Islet precursor cell (in vitro differentiated cells): ENCODE measurements at places on chromosomes 16 and 17.

- DNase-seq: peak; percentile 95
Measured at GRCh38 chr17:40341808-40342503, 22.6 kb downstream of the GJD3 start.

- no peak for DNase-seq
Measured at GRCh38 chr17:78368348-78368747, 8.5 kb upstream of the SOCS3 start.

DNA sequence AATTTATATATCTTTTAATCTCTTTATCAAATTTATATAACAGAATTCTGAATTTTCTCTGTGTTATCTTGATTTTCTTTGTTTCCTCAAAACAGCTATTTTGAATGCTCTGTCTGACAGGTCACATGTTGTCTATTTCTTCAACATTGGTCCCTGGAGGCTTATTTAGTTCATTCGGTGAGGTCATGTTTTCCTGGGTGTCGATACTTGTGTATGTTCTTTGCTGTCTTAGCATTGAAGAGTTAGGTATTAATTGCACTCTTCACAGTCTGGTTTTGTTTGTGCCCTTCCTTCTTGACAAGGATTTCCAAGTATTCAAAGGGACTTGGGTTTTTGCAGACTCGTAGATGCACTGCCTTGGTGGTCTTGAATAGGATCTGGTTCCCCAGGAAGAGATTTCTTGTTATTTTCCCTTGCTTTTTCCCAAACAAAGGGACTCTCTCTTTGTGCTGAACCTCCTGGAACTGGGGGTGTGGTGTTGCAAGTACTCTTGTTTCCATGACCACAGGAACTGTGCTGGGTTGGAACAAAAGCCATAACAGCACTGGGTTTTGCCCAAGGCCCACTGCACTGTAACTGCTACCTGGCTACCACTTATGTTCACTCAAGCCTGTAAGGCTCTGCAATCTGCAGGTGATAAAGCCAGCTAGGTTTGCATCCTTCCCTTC is 1483.0 kb downstream of the CDH8 start:
- DNase-seq: no peak

DNA sequence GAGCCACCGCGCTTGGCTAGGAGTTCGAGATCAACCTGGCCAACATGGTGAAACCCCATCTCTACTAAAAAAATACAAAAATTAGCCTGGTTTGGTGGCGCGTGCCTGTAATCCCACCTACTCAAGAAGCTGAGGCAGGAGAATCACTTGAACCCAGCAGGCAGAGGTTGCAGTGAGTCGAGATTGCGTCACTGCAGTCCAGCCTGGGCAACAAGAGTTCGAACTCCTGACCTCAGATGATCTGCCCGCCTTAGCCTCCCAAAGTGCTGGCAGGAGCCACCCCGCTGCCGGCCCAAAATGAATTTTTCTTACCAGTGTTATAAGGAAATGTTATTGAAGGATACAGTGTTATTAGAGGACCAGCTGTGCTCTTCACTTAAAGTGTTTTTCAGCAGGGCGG is 2.3 kb downstream of the NUP85 start:
- DNase-seq: no peak

DNA sequence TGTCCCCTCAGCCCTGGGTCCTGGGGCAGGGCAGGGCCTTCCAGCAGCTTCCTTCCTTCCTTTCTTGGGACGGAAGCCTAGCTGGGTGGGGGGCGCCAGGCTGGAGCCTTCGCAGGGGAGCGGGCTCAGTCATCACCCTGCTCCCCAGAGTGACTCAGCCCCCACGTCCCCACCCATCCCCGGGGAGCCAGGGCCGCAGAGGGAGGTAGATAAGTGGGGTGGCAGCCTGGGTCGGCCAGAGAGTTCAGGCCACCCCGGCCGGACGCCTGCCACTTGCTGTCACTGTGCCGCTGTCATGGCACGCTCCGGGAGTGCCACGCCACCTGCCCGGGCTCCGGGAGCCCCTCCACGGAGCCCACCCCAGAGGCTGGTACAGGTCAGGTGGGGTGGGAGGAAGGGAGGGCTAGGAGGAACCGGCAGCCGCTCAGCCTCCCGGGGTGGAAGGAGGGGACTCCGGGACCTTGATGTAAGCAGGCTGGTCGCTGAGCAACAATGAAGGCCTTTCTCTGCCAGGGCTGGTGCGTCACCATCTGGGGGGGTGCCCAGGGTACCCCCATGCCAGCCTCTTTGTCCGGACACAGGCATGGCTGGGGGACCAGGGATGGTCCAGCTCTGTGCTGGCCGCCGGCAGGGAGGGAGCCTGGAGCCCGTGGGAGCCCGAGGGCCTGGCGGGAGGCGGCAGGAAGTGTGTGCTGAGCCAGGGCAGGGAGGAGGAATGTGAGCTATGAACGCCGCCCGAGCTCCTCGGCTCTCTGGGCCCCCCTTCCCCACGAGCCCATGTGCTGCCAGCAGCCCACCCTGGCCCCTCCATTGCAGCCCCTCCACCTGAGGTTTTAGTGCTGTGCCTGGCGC is 6.6 kb downstream of the NHERF2 start:
- peak; percentile 83 for DNase-seq

DNA sequence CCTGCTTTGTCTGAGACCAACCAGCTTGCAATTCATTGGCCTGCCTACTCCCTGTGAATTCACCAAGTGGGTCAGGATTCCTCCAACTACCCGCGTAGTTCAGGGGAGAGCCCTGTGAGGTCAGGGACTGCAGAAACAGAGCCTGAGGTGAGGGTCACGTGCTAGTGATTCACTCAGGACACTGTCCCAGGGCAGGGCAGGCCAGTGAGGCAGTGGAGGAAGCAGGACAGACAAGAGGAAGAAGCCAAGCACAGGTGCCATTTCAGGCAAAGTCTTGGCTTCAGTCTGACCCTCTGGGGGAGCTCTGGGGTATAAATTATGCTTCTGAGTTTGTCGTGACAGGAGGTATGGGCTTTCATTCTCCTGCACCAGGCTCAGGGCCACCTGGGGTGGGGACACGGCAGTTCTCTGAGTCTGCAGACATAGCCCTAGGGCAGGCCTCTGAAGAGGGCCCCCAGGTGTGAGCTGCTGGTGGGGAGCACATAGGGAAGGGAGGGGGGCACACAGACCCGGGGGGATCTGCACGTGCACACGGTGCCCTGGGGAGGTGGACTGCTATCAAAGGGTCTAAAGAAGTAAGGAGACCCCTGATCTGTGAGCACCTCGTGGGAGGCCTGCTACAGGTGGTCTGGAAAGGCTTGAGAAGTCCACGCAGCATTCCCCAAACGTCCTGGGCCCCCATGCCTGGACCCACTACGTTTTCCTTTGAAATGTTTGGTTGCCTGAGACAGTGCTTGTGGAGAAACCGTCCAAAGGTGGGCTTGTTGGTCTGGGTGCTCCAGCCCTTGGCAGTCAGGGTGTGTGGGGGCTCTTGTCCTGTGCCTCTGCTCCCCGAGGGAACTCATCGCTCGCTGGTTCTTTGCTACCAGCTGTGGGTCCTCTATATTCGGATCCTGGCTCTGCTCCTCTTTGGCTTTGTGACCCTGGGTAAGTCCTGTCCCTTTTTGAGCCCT is 46.4 kb downstream of the NKD1 start:
- DNase-seq: no peak

GRCh38 chr16:12601290-12601900 is 202.3 kb downstream of the CPPED1 start:
- DNase-seq: peak; percentile 29

DNA sequence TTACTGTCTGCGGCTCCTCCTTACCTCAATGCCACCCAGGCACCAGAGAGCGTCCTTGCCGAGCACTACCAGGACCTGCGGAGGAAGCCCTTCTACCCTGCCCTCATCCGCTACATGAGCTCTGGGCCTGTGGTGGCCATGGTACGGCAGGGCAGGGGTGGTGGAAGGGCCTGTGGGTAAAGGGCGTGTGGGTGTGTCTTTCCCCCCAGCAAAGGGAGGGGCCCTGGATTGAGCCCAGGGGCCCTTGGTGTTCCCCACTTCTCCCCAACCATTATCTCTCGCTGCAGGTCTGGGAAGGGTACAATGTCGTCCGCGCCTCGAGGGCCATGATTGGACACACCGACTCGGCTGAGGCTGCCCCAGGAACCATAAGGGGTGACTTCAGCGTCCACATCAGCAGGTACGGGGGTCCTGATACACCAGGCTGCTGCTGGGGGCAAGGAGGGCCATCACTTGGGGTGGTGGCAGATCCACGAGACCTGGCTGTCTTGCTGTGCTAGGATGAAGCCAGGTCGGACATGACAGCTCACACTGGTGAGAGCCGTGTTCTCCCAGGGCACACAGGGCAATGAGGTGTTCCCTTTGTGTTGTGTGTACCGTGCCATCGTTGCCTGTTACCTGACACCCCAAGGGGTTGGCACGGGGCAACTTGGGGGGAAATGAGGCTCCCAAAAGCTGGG is 2.2 kb upstream of the DECR2 start:
- no peak for DNase-seq

- peak; percentile 60 for DNase-seq
Measured at GRCh38 chr17:4738136-4739121, 1.2 kb upstream of the ZMYND15 start.

GRCh38 chr17:45270828-45271418 is 9.0 kb upstream of the SPATA32 start:
- peak; percentile 80 for DNase-seq

GRCh38 chr16:84893849-84894599 is 74.2 kb downstream of the CRISPLD2 start:
- no peak for DNase-seq

DNA sequence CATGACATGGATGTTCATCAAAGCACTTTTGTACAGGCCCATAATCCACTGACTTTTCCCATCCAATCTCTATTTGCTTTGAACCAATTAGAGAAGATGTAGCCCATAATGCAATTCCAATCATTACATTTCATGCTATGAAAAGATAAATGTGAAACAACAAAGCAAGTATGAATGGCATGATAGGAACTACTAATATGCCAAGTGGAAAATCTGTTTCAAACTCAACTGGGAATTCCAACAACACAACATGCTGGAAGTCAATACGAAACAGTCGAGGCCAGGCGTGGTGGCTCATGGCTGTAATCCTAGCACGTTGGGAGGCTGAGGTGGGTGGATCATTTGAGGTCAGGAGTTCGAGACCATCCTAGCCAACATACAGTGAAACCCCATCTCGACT is 39.6 kb upstream of the TMEM97 start:
- DNase-seq: peak; percentile 43

DNA sequence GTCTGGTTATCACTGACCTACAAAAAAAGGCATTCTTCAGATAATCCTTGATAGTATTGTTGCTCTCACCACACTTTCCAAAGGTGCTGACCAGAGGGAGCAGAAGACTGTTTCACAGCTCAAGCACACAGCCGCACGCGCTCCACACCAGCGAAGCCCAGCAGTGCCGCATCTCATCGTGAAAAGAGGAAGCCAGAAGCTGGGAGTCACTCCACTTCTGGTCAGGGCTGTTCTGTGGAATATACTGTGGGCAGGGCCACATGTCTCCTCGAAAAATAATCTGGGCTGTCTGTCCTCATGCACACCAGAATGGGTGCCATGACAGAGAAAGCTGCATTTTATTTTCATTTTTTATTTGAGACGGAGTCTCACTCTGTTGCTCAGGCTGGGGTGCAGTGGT is 7.3 kb upstream of the PRSS36 start:
- no peak for DNase-seq

DNA sequence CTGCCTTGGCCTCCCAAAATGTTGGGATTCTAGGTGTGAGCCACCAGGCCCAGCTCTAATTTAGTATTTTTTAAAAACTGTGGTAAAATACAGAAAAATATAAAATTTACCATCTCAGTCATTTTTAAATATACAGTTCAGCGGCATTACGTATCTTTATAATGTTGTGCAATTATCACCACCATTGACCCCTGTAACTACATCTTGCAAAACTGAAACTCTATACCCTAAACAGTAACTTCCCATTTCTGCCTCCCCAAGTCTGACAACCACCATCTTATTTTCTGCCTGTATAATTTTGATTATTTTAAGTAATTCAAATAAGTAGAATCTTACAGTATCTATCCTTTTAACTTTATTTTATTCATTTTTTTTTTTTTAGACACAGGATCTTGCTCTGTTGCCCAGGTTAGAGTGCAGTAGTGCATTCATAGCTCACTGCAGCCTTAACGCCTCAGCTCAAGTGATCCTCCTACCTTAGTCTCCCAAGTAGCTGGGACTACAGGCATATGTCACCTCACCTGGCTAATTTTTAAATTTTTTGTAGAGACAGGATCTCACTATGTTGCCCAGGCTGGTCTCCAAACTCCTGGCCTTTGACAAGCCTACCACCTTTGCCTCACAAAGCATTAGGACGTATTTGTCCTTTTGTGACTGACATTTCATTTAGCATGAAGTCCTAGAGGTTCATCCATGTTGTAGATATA is 10.9 kb upstream of the GGA2 start:
- DNase-seq: no peak

DNA sequence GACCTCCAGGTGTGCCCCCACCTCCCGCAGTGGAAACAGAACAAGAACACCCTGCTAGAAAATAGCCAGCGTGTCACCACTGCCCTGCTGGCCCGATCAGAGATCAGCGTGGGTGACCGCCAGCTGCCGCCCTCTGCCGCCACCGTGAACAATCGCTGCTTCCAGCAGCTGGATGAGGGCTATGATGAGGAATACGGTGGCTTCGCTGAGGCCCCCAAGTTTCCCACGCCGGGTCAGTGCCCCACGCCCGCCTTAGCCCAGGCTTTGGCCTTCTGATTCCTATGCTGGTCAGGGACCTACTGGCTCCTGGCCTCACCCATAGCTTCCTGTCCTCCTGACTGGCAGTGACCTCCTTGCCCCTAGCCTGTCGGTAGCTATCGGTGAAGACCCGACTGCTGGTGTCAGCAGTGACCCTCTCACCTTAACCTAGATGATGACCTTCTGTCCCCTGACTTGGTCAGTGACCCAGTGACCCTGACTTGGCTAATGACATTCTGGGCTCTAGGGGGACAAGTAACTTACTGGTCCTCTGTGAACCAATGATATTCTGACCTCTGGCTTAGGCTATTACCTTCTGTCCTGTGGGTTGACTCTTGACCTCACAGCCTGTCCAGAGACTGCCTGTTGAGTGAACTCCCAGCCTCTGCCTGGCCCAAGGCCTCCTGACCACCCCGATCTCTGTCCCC is 2.4 kb downstream of the SPATA20 start:
- DNase-seq: no peak

DNA sequence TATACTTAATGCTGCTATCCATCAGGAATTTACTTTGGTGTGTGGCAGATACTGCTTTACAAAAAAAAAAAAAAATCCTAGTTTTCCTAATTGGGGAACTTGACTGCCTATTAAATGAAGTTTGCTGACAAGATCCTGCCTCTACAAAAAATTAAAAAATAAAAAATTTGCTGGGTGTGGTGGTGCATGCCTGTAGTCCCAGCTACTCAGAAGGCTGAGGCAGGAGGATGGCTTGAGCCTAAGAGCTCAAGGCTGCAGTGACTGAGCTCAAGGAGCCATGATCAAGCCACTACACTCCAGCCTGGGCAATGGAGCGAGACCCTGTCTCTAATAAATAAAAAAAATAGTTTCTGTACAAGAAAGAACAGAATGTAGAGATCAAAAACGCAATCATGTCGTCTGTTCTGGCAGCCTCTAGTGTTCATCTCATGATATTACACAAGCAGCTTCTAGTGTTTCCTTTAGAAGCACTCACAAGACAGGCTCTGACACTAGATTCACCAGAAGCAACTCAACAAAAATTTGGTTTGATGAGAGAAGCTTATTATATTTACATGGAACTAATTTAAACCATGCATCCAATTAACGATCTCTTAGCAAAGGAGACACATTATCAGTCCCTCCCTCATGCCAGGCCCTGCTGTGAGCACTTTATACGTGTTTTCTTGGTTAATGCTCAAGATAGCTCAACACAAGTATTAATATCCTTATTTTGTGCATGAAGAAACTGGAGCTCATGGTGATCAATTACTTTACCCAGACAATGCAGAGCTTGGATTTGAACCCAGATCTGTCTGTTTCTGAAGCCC is 6.8 kb upstream of the KRTAP17-1 start:
- DNase-seq: peak; percentile 46
